ENCODE measurements at places on chromosomes 11 and 22.

GRCh38 chr11:75279273-75279672 is 38.7 kb downstream of the TPBGL start:
- no peak for DNase-seq

GRCh38 chr11:43580735-43581369 is 99.7 kb upstream of the HSD17B12 start:
- DNase-seq: peak; percentile 26

- no peak for DNase-seq
These were observed 250.8 kb upstream of the B3GAT1 start for GRCh38 chr11:134662629-134663360.

- no peak for DNase-seq
These were observed 478 bp upstream of the CD248 start for GRCh38 chr11:66317322-66317722.

DNA sequence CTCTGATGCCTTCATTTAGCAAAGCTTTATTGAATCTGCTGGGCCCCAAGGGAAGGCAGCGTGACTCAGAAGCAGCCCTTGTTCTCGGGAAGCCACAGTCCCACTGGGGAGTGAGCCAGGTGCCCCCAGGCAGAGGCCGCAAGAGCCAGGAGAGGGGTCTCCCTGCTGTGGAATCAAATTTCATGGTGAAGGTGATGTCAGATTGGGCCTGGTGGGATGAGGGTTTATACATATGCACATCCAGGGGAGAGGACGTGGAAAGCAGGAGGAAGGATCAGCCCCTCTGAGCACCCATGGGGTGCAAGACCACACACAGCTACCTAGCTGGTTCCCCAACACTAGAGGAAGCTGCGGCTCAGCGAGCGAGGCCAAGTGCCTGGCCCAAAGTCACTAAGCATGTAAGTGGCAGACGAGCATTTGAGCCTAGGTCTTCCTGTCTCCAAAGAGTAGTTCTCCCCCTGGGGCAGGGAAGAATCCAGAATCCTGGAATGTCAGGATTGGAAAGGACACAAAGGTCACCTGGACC is 2.0 kb downstream of the SYNGR1 start:
- no peak for DNase-seq

DNA sequence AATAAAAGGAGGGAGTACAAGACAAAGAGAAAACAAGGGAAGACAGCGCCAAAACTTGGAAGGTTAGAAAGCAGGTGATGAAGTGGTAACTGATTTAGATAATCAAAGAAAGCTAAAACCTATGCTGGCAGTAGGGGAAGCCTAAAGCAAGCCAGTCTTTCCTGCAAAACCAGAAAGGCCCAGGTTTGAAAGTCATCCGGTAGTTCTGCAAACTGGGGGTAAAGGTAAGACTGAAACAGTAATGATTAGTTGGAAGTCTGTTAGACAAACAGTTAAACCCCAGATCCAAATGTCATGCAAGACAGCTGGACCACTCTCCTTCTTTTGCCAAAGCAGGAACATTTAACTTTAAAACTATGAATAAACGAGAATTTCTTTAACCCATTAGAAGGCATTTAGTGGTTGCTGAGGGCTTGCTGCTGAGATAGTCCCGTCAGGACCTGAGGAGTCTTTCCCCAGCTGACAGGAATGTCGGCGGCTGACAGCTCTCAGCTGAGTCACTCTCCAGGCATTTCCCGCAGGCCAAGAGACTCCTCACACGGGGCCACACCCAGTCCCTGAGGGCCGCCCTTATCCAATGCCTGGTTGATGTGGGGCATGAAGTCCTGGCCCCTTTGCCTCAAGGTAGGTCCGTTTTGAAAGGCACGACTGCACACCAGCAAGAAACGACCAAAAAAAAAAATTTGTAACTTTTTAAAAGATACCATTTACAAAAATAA is 36.3 kb upstream of the CFAP300 start:
- DNase-seq: no peak

DNA sequence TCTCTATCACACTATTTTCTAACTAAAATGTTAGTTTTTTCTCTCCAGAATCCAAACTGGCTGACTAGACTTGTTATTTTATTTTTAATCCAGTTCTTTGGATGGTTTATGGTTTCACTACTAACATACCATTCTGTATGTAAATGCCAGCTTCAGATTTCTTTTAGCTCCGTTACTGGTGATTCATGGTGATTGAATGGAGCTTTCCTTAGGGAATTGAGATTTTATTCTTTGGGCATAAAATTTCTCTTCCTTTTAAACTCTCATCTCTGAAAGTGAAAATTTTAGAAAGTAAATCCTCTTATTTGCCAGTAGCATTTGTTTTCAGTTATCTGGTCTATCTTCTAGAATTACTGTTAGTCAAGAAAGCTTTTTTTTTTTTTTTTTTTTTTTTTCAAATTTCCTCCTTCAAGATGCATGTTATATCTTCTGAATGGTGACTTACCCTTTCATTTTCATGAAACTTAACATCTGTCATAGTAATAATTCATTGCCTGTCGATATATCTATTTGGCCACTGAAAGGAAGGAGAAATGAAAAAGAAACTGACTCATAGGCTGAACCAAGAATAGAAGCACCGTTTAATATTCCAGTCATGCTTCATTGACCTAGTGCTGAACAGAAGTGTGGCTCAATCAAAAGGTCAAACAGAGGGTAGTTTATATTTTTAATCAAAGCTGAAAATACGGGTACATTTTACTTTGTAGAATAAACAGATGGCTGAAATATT is 6.4 kb downstream of the ENDOD1 start:
- DNase-seq: no peak

GRCh38 chr22:36015155-36015810 is 13.3 kb downstream of the RBFOX2 start:
- DNase-seq: no peak

DNA sequence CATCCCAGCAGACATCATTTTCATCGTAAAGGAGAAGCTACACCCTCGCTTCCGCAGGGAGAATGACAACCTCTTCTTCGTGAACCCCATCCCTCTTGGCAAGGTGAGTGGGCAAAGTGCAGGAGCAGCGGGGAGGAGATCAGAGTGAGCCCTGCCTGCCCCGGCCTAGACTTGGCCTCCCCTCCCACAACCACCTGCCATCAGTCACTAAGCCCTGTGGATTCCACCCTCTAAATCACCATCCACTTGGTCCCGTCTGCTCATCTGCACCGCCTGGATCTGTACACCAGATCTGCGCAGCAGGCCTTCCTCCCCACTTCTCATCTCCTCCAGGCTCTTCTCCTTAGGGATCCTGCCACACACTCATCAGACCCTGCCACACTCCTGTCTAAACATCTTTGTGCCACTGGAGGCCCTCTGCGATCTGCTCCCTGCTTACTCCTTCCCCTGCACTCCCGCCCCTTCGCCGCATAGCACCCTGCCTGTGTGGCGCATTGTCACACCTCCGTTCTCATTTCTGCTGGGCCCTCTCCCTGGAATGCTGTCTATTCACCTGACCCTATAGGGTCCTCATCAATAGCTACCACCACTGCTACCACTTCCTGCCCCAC is 14.2 kb downstream of the UCP2 start:
- no peak for DNase-seq

- no peak for DNase-seq
These were observed 1.9 kb downstream of the CD151 start for GRCh38 chr11:834371-835316.

- no peak for DNase-seq
These were observed 21.4 kb downstream of the UQCR10 start for GRCh38 chr22:29788339-29789279.

- no peak for DNase-seq
These were observed 110.3 kb upstream of the CLPB start for GRCh38 chr11:72544589-72544988.

- no peak for DNase-seq
These were observed 13.8 kb downstream of the ADA2 start for GRCh38 chr22:17205432-17205831.

GRCh38 chr11:114501901-114502300 is 57.8 kb downstream of the NXPE1 start:
- no peak for DNase-seq

- DNase-seq: peak; percentile 8
These were observed 19.6 kb downstream of the MACROD1 start for GRCh38 chr11:64146036-64146955.

GRCh38 chr11:87324817-87325489 is 287.2 kb downstream of the TMEM135 start:
- DNase-seq: no peak

DNA sequence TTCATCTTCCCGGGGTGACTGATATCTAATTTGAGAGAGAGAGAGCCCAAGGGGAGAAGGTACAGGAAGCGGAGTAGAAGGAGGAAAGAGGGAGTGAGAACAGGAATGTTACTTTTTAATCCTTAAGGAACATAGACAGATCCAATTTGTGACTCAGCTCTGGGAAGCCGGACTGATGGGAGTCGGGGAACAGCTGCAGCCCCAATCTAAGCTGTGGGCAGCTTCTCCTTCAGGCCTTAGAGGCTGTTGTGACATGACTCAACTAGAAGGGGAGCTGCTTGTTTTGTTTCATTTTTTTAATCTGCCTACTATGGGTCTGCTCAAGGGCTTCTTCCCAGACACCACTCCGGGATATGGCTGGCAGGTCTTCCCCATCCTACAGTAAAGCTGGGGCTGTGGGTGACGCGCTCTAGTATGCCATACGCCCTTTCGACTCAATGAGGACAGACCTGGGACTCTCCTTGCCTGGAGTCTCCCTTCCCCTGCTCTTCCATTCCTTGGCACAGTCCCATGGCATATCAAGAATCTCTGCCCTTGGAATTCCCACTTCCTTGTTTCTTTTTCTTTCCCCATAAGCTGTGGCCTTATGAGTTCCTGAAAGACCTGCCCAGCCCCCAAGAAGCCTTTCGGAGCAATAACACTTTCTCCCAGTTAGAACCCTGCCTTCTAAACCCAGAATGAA is 103.3 kb upstream of the AKIP1 start:
- DNase-seq: no peak

- no peak for DNase-seq
These were observed 24.0 kb upstream of the CREB3L1 start for GRCh38 chr11:46253258-46254132.

- DNase-seq: no peak
These were observed 58.8 kb upstream of the FADD start for GRCh38 chr11:70144262-70144661.

DNA sequence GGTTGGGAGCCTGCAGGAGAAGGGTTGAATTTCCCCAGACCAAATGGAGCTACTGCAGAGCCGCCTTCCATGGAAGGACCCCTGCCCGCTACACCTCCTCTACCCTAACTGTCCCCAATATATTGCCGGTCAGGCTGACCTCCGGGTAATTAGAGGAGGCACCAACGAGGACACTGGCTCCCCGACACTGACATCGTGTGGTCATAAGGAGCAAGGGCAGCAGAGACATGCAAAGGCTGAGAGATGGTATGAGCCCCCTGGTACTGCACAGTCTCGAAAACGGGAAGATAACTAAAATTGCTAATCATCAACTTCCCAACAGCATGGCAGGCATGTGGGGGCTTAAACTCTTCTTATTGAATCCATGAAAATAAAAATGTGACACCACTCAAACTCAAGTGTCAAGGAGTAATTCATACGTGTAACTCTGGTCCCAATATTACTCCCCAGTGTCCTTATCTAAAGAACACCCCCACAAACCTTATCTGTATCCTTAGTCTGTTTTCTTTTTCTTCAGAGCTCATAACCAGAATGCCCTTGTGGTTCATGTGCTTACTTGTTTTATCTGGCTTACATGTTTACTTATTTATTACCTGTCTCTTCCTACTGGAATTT is 4.4 kb downstream of the CAVIN3 start:
- peak; percentile 57 for DNase-seq

GRCh38 chr11:108973402-108974162 is 308.7 kb downstream of the DDX10 start:
- DNase-seq: no peak

GRCh38 chr11:63375434-63375833 is 5.8 kb downstream of the SLC22A9 start:
- no peak for DNase-seq

- DNase-seq: no peak
These were observed 49.3 kb downstream of the CABIN1 start for GRCh38 chr22:24060375-24060788.

DNA sequence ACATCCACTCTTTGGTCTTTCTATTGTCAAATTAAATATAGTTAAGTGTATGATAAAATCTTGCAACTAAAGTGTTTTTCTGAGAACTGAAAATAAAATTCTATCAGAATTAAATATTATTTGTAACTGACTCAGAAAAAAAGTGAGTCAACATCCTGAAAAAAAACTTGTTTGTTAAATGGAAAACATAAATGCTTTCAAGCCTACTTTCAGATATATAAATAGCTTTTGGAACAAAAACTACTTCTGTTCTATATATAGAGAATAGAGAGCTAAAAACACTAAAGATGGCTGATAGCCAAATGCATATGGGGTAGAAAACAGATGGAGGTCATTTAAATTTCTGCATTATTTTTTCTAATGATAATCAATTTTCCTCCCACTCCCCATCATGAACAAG is 61.8 kb downstream of the PIK3C2A start:
- no peak for DNase-seq

DNA sequence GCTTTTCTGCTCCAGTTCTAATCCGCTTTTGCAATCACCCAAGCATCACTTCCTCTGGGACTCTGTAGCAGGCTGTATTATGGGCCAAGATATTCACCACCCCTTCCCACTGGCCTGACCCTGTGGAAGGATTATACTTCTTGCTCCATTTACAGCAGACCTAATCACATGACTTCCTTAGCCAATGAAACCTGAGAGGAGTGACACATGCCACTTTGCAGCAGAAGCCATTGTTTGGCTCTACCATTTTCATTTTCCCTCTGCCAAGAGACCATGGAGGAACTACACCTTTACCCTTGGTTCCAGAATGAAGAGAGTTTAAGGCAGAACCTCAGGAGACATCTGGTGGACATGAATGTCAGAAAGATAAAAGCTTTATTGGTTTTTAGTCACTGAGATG is 134.9 kb upstream of the HSD17B12 start:
- DNase-seq: no peak

GRCh38 chr11:94308024-94308423 is 3.6 kb downstream of the IZUMO1R start:
- DNase-seq: no peak

- DNase-seq: no peak
These were observed 1.2 kb upstream of the DERL3 start for GRCh38 chr22:23840026-23840425.

- DNase-seq: no peak
These were observed 728.0 kb downstream of the OPCML start for GRCh38 chr11:132804258-132804657.

GRCh38 chr22:50705219-50705691 is 32.6 kb downstream of the SHANK3 start:
- peak; percentile 81 for DNase-seq
